Endothelial cell (in vitro differentiated cells): ENCODE measurements at places on chromosomes 2 and 18.

- no peak for DNase-seq
Measured at GRCh38 chr2:235011929-235012631, 60.3 kb downstream of the SH3BP4 start.

DNA sequence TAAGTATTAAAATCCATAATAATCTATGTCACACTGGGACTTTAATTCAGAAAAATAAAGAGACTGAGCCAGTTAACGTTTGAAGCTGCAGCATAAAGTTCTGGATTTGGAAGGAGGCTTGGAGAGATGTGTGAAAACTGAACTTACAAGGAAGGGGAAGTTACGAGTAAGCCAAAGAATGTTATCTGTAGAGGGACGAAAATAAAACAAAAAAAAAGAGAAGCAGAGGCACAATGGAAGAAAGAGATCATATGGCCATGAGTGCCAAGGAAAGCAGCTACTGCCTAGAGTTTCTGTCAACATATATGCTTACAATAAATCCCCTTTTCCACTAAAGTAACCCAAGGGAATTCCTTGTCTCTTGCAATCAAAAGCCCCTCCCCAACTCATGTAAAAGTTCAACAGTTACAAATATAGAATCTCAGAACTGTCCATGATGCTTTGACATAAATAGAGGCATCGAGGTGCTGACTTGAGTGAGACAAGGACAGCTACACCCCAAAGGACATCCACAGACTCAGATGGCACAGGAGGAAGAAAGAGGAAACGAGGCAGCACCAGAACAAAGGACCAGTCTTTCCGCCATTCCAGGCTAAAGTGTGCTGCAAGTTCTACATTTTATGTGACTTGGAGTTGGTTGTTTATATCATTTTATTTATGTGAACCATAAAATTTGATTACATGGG, 16.1 kb upstream of the ARL5A start:
- DNase-seq = no peak

- no peak for DNase-seq
Measured at GRCh38 chr2:10446631-10447030, 1.5 kb downstream of the ODC1 start.

- DNase-seq = no peak
Measured at GRCh38 chr2:85713836-85714235, 19.7 kb downstream of the GNLY start.

DNA sequence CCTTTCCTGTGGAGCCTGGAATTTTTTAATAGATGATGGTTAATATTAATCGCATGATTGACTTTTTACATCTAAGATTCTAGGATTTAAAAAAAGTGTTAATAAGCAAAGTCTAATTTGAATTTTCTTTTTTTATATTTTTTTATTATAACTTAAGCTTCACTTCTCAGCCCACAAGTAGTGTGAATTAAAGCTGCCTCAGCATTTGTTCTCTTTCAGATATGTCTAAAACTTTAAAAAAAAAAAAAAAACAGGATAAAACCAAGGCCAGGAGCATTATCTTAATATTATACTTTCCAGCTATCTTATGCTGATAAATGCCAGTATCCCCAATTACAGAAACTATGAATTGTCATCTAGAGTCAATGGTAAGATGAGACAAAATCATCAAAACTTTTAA, 109.7 kb downstream of the CD226 start:
- DNase-seq = no peak

- DNase-seq = peak; percentile 31
Measured at GRCh38 chr2:211035548-211036185, 479.3 kb downstream of the CPS1 start.

GRCh38 chr2:67851956-67852824, 210.6 kb downstream of the C1D start:
- no peak for DNase-seq

GRCh38 chr18:44823286-44823685, 142.6 kb downstream of the SETBP1 start:
- no peak for DNase-seq

DNA sequence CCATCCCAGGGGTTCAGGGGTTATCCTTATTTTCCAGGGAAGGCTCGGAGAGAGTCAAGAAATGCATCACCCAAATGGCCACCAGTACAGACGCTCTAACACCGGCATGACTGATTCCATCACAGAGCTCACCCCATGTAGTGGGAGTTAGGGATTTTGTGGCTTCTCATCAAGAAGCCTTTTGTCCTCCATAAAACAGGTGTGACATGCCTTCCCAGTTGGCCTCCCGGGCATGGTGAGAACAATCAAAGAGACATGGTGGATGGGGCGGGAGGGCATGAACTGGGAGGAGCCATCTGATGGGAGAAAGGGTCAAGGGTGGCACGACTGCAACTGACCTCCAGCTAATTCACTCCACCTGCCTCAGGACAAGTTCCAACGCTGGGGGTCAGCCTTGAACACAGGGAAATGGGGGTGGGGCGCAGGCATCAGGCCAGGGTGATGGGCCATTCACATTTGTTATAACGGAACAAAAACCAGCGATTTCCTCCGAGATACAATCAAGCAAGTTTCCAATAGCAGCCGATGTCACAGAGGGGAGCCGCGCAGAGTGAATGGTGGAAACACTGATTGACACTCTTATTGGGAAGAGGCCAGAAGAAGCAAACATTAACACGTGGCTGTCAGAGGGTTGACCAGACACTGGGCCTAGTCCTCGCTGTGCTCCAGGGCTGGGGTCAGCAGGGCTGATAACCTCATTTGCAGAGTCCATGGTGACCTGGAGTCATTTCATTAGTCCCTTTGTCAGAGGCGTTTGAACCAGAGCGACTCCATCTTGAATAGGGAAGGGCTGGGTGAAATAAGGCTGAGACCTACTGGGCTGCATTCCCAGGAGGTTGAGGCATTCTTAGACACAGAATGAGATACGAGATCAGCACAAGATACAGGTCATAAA, 80.5 kb upstream of the HPCAL1 start:
- DNase-seq = no peak

- DNase-seq = no peak
Measured at GRCh38 chr2:62795341-62795740, 89.8 kb downstream of the EHBP1 start.

DNA sequence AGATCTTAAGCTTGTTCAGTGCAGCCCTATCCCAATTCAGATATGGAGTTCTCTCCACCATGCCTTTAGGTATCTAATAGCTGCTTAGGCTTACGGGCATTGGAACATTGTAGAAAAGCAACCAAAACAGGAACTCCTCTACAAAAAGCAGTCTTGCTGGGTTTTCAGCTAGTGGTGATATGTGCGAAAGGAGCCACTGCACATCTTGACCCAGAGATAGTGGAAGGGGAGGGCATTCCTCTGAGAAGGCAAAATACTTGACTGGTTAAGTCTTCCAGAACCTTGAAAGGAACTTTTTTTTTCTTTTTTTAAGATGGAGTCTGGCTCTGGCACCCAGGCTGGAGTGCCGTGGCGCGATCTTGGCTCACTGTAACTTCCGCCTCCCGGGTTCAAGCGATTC, 2.6 kb upstream of the TNFAIP6 start:
- DNase-seq = no peak

- DNase-seq = no peak
Measured at GRCh38 chr18:35441857-35442595, 55.7 kb downstream of the INO80C start.

DNA sequence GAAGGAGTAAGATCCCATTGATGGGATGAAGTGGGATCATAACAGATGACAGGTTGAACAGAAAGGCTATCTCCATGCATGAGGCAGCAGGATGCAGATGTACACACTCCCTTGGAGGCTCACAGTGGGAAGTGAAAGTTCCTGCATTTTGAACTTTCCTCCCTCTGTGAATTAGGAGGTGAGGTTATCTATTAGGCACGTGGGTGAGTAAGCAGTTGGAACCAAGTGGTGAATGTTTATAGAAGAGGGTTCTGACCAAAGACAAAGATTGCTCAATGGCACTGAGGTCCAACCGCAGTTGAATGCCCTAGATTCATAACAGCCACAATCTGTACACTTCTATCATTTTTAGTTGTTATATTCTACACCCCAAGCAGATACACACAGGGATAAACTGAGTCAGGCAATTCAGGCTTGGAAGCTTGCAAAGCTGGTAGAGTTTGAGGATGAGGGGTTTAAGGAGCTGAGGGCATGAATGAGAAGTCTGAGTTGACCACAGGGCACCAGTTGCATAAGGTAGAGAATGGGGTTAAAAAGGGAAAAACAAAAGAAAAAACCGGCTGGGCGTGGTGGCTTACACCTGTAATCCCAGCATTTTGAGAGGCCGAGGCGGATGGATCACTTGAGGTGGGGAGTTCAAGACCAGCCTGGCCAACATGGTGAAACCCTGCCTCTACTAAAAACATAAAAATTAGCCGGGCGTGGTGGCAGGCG, 7.1 kb upstream of the KCMF1 start:
- DNase-seq = no peak
